ENCODE measurements at places on chromosomes 2 and 18.

DNA sequence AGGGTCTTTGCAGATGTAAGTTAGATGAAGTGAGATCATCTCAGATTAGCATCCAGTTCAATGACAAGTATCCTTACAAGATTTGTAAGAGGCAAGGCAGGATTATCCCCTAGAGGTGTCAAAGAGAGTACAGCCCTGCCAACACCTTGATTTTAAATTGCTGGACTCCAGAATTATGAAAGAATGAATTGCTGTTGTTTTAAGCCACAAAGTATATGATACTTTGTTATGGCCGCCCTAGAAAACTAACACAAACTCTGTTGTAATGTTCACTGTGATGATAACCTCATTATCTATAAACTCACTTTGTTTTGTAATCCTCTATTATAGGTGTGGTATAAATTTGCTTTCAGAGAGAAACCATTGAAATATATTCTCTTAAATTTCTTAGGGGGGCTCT lies 249.0 kb upstream of the SPOPL start:
- no peak for DNase-seq

GRCh38 chr2:212990697-212991096 lies 160.7 kb downstream of the IKZF2 start:
- DNase-seq, result no peak

DNA sequence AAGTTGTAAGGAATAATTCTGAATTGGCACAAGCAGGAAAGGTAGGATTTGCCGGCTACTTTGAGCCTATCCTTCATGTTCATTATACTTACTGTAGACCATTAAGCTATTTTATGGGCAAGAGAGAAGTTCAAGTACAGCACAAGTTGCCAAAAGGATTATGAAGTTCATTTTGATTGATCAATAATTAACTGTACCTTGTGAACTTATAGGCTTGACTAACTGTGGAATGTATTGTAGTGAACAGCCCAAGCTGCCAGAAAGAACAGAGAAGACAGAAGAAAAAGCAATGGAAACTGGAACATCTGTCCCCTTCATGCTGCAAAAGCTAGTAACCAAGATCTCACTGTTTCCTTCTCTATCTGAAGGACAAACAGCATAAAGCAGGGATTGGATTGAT lies 810.1 kb upstream of the ZEB2 start:
- DNase-seq, result no peak

DNA sequence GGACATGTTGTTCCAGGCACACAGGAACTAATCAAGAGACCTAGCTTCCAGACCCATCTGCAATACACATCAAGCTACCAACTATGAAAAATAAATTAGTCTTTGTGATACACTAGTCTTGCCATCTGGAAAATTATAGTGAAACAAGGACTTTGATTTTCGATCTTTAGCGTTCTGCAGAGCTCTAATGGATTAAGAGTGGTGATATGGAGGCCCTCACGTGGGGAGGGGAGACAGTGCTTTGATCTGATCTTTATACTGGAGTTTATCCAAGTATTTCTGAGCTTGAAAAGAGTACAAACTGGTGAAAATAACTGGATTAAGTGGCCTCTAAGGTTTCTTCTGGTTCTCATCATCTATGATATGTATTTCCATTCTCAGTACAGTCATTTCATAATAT lies 273.4 kb upstream of the CDH7 start:
- no peak for DNase-seq
